Tibial artery (tissue), 4 donors: ENCODE measurements at places on chromosomes 12 and 14.

GRCh38 chr12:2960390-2960956 lies 1.3 kb downstream of the TEAD4 start:
- no peak for DNase-seq

- DNase-seq, result no peak
Measured at GRCh38 chr12:32334371-32334777, 65.0 kb upstream of the FGD4 start.

- no peak for DNase-seq
Measured at GRCh38 chr12:49264466-49264872, 413 bp upstream of the TUBA1C start.

DNA sequence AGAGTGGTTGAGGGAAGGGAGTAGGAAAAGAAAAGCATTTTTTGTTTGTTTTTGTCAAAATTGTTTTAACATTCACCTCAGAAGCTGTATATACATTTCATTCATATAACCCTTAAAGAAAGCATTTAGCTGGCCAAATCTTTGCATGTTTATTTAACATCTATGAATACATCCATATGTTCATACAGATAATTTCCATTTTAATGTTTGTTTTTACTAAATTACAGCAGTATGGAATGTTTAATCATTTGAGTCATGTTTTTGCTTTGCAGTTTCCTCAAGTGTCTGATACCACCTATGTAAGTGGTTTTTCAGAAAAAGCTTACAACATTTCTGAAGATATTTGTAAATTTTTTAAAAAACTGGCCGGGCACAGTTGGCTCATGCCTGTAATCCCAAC lies 84.3 kb upstream of the ATF1 start:
- DNase-seq, result no peak

GRCh38 chr12:118237908-118238307 lies 102.0 kb downstream of the PEBP1 start:
- no peak for DNase-seq

GRCh38 chr12:26318661-26319068 lies 123.3 kb downstream of the SSPN start:
- no peak for DNase-seq

DNA sequence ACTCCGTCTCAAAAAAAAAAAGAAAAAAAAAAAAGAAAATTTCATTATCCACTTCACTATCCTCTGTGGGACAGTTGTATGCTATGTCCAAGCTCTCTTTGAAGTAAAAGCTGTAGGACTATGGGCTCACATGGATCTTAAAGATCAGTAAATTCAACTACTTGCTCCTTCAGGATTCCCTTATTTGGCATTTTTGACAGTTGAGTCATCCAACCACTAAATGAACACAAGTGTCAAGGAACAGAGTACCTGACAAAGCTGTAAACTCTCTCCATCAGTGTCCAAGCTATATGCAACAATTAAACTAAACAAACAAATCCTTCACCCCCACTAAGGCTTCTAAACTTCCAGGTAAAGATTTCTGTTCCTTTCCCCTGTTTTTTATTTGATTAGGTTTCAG lies 177.0 kb downstream of the CEP128 start:
- DNase-seq, result no peak

- DNase-seq, result no peak
Measured at GRCh38 chr12:29067430-29067829, 81.6 kb upstream of the FAR2 start.

DNA sequence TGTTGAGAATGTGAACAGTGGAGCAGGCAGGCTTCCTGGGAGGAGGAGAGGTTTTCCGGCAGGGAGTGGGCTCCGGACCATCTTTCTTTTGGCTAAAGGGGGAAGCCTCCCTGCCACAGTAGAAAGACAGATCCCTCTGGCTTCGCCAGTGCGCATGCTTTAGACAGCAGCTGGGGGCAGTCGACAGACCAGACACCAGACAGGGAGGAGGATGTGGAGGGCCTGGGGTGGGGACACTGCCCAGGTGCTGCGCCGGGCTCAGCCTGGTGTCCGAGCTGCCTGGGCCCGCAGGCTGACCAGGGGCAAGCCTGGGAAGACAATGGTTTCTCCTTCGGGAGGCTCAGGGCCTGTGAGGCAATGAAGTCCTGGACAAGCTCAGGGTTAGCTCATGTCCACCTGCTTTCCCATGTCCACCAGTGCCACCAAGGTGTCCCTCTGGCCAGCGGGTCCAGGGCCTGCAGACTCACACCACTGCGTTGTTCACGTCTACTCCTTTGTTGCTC lies 67.3 kb downstream of the PRIMA1 start:
- DNase-seq, result no peak
